Activated B cell treated with CpG ODN at 0.5 μM for 24 hours (primary cell): ENCODE measurements at places on chromosomes 6 and 20.

- no peak for DNase-seq
Observed at GRCh38 chr6:97189767-97190166, 93.2 kb downstream of the MMS22L start.

GRCh38 chr6:139647841-139648240 lies 273.4 kb upstream of the CITED2 start:
- DNase-seq, result no peak

DNA sequence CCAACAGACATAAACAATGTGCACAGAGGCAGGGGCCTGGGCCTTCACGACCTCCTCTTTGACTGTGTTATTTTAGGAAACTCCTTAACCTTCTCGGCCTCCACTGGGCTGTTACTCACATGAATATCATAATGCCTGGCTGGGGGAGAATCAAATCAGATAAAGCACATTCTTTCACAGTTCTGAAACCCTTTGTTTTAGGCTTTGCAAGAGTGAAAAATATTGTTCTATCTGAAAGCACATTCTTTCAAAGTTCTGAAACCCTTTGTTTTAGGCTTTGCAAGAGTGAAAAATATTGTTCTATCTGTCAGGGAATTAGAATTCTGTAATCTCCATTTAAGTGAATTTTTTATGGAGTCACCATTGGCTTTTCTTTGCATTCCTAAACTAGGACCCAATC lies 50.7 kb upstream of the SYNDIG1 start:
- no peak for DNase-seq

GRCh38 chr6:36786055-36786675 lies 53.1 kb downstream of the CPNE5 start:
- DNase-seq, result no peak

DNA sequence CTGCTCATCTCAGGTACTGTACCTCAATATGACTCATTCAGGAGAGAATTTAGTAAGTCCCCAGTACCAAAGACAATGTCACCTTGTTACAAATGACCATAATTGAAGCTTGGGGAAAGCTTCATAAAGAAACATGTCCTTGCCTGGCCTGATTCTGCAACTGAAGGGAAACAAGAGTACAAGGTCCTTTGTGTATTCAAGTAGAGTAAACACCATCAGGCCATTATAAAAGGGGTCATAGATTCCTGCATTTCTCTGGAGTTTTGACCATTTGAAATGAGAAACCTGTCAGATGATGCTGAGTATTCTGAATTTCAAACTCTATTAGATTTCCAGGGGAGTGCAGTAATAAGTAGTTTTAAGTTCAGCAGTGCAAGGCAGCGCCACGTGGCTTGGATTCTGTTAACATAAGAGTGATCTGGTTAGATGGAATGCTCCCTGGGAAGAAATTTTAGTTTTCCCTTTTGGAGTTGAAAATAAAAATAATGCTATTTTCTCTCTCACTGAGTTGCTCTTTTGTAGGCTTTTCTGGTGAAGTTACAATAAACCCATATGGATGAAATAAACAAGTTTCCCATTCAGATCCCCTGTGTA lies 1054.3 kb downstream of the EPHA7 start:
- no peak for DNase-seq

- no peak for DNase-seq
Observed at GRCh38 chr6:16728513-16729182, 32.6 kb downstream of the ATXN1 start.
